ENCODE measurements at places on chromosomes 11 and 22.
A peak's percentile ranks its signal among the peaks of the same experiment; 100 is the strongest.

DNA sequence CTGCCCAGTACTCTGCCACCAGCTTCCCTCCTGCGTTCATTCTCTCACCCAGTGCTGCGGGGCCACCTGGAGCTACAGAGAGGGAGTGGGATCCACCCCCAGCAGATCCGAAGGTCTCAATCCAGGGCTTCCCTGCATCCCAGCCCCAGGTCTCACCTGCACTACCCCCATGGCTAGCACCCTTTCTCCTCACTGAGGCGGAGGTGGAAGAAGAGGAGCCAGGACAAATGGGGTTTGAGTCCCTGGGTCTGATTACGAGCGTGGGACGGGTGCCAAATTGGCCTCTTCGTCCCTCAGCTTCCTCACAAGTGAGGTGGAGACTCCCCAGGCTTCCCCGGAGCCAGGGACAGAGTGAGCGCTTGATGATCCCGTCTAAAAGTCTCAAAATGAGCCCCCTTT is 64.2 kb downstream of the NFAM1 start:
- DNase-seq: no peak

DNA sequence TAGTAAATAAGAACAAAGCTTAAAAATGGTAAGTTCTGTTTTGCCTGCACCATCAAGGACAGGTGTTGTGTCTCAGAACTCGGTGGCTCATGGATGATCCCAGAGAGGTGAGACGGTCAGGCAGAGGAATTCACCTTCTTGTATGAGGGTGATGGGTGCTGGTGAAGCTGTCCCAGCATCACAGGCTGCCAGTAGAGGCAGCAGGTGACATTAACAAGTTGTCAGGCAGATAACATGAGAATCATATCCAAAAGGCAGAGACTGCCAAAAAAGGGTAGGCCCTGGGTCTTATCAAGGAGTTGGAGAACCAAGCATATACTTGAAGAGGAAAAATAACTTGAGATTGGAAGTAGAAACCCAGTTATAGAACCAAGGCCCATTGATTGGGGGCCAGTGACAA is 437.8 kb downstream of the DYNC2H1 start:
- DNase-seq: no peak

- DNase-seq: no peak
Measured at GRCh38 chr11:72364754-72365153, 69.6 kb downstream of the CLPB start.

- DNase-seq: no peak
Measured at GRCh38 chr11:33734441-33735270, 1.6 kb downstream of the CD59 start.

- DNase-seq: no peak
Measured at GRCh38 chr11:34056672-34057071, 5.1 kb downstream of the CAPRIN1 start.

GRCh38 chr22:28826921-28827320 is 26.6 kb upstream of the XBP1 start:
- no peak for DNase-seq

DNA sequence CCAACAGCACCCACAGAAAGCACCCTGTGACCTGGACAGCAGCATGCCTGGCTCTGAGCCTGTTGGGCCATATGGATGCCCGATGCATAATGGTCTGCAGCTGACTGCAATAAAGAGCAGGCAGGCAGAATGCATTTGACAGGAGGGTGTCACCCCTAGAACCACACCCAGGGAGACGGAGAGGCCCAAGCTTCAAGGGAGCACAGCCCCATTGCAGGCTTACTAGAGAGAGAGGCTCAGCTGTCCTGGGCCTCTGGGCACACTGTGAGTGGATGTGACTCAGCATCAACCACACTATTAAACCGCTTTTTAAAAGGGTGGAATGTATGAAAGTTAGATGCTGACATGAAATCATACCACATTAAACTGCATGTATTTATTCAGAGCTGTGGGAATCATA is 365.3 kb downstream of the CTTN start:
- DNase-seq: no peak

DNA sequence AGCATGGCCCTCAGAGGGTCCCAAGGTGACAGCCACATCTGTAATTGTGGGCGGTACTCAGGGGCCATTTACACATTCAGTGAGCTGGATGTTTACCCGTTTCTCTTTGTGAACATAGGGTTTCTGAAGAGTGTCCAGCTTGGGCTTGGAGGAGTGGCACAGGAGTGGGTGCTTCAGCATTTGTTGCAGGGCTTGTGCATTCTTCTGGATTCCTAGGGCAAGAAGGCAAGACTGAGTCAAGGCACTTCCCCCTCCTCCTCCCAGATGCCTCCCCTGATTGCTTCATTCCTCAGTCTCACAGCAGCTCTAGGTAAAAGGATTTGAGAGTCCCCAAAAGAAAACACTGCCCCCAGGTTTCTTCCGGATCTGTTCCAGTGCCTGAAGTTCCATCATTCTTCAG is 95.4 kb downstream of the RNF169 start:
- no peak for DNase-seq

DNA sequence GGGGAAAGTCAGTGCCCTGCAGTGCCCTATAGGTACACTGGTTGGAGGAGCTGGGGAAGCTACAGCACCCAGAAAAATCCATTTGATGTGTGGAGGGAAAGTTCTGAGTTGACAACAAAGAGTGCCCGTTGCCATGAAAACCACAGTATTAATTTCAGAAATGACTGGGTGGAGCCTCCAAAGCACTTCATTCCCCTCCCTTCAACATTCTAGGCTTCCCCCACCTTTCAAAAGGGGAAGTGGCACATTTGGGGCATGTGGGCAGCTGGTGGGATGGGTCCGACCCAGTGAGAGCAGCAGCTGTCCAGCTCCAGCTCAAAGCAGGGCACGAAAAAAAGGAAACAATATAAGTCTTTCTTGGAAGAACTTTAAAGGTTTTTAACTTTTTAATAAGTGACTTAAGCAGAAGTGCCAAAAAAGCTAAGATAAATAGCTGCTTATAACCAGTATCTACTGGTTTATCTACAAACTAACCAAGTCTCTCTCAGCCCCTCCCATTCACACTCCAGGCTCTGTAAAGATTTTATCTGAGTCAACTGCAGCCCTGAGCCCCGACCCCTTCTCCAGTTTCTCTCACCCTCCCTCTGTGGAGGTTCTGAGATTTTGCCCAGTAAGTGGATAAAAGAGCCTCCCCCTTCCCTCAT is 9.0 kb upstream of the AHNAK start:
- DNase-seq: no peak

DNA sequence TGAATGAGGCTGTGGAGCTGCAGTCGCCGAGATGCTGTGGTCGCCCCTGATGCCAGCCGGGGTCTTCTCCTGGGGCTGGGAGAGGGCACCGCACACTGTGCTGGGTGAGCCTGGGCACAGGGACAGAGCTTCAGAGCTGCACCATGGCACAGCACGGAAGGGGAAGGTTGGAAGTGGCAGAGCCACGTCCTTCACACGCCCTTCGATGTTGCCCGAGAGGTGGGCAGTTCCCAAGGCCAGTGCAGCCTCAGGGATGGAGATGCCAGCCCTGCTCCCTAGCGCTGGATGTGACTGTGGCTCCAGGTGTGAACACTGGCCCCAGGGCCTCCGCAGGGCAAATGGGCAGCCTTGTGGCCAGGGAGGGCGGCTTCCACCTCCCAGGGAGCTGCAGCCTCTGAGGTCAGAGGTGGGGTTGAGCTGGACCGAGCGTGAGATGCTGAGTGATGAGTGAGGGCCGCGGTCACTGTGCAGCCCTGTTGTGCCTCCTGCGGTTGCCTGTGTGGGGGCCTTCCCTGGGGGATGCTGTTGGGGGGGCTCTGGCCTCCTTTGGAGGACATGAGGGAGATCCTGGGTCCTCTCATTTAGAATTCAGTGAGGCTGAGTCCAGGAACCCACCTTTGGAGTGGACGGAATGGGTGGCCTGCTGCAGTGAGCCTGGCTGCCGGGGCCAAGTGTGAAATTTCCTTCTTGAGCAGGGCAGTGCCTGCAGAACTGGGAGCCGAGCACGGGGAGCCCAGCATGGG is 1090.0 kb downstream of the BRD1 start:
- no peak for DNase-seq

- DNase-seq: no peak
Measured at GRCh38 chr11:102724904-102725500, at the start of gene MMP8. Gene MMP8 (minus strand): TSS chr11:102724954. CDS start chr11:102724855, 99 bp downstream.

GRCh38 chr22:38347181-38347943 is 30.1 kb upstream of the CSNK1E start:
- DNase-seq: no peak

DNA sequence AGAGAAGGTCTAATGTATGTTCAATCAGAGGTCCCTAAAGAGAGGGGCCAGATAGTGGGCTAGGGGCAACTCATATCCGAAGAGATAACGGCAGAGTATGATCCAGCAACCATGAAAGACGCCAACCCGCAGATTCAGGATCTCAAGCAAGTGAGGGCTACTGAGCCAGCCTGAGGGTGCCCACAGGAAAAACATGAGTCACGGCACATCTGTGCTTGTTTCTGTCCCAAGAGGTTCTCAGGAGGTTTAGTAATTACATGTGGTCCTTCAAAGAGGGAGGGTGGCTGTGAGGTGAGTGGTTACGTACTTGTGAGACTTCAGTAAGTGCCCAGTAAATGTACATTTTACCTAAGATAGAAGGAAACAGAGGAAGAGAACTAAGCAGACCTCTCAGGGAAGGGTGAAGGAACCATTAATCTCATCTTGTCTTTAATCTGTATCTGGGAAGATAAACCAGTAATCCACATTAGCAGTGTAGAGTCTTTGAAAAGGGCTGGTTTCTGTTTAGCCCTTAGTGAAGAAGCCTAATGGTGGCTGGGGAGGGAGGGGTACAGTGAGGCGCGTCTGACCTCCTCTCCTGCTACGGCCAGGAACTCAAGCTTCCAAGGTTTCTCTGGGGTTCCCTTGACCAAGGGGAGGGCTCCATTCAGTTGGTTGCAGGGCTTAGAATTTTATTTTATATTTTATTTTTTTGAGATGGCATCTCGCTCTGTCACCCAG is 10.2 kb downstream of the SIRT3 start:
- DNase-seq: no peak

DNA sequence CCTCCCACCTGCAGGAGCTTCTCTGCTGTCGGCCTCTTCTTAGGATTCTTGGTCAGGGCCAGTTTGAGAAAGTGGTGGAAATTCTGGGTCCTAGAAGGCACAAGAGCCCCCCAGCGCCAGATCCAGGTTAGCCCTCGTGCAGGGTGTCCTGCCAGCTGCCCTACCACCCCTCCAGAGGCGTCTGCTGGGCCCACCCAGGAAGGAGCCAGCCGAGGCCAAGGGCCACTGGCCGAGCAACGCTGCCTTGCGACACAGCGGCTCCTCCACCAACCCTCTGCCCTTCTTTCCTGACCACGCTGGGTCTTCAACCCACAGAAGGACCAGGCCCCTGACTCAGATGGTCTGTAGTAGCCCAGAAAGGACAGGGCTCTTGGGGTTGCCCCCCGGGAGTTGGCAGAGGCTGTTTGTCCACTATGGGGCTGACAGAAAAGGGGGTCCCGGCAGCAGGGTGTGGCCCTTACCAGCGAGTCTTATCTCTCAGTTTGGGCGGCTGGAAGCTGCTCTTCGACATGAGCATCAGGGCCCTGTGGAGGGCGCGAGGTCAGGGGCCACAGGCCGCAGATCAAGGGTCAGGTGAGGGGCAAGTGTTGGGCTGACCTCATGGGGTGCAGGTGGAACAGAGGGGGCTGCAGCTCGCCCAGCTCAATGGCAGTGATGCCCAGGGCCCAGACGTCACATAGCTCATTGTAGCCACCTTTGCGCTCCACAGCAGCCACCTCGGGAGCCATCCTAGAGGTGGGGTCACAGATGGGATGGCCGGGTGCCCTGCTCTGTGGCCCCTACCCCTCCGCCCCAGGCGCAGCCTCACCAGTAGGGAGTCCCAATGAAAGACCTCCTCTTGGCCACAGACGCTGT is 2.5 kb downstream of the MAP4K2 start:
- DNase-seq: no peak

GRCh38 chr11:68610452-68611116 is 73.8 kb upstream of the GAL start:
- no peak for DNase-seq

DNA sequence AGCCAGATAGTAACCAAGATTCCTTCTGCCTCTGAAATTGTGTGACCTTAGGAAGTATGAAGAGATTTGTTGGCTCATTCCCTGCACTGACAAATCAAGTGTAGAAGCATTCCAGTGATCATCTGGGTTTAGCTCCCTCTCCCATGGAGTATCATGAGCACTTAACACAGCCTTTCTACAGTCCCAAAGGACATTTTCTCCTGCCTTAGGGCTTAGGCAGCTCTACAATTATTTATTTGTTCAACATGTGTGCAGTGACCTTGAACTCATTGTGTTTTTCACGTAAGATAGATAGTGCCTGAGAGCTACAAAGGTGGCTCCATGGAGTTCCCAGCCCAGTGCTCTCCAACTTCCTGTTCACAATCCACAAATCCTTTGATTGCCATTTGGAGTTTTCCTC is 94.8 kb upstream of the FAT3 start:
- DNase-seq: no peak

GRCh38 chr11:68296344-68297051 is 15.9 kb upstream of the LRP5 start:
- DNase-seq: no peak

- no peak for DNase-seq
Measured at GRCh38 chr11:70549796-70550195, 151.5 kb downstream of the CTTN start.

GRCh38 chr22:42587588-42588175 is 27.0 kb downstream of the POLDIP3 start:
- DNase-seq: no peak

DNA sequence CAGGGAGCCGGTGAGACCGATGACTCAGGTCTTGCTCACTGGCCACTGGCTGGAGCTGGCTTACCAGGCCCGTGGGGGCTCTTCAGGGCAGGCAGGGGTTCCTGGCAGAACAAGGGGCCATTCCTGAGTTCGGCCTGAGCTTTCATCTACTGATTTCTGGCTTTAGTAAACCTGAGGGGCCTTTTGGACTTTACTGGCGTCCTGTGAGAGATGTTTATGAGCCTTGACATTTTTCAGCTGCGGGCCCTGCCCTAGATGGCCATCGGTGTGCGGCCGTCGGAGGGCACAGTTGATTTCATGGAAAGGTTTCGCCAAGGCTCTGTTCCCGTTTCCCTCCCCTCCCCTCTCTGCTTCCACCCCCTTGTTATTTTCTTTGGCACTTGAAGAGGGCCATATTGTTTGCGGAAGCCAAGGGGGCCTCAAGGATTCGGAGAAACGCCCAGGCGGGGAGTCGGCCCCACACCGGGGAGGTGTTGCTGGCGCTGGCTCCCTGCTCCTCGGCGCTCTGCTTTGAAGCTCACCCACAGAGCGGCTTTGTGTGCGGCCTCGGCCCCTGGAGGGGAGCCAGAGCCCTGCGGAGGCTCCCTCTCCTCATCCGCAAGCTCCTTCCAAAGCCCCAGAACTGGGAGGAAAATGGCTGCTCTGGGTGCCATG is 17.7 kb downstream of the ELF5 start:
- DNase-seq: peak; percentile 57

- no peak for DNase-seq
Measured at GRCh38 chr11:3969200-3969599, 113.7 kb downstream of the STIM1 start.
